H7 (cell line): ENCODE measurements at places on chromosomes 7 and 10.
A peak's percentile ranks its signal among the peaks of the same experiment; 100 is the strongest.

DNA sequence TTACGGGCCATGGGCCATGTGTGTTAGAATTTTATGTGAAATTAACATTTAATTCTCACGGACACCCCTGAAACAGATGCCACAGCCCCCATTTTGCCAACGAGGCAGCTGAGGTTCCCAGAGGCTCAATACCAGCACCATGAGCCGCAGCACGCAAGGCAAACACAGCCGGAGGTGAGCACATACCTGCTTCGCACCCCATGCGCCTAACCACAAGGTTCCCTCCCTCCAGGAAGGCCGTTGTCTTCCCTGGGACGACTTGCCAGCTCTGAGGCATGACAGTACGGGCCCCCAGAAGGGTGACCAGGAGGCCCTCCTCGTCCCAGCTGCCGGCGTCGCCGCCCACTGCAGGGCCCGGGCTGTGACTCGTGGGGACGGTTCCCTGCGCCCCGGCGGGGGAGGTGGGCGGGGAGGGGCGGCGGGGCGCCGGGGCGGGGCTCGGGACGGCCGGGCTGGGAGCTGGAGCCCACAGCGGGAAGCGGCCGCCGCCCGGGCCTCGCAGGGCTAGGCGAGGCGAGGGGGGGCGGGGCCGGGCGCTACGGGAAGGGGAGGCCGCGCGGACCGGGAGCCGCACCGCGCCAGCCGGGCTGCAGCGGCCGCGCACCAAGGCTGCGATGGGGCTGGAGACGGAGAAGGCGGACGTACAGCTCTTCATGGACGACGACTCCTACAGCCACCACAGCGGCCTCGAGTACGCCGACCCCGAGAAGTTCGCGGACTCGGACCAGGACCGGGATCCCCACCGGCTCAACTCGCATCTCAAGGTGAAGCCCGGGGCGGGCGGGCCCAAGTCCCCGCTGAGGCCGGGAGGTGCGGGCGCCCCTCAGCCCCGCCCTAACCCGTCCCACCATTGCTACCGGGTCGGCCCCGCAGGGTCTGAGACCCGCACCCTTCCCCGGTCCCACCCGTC is at the start of gene CAV2:
Gene CAV2, plus strand, starts transcription at position 571 of the 910 bp plus-strand sequence. Its CDS starts 44 bp downstream, at position 615.
- peak; percentile 80 for DNase-seq

DNA sequence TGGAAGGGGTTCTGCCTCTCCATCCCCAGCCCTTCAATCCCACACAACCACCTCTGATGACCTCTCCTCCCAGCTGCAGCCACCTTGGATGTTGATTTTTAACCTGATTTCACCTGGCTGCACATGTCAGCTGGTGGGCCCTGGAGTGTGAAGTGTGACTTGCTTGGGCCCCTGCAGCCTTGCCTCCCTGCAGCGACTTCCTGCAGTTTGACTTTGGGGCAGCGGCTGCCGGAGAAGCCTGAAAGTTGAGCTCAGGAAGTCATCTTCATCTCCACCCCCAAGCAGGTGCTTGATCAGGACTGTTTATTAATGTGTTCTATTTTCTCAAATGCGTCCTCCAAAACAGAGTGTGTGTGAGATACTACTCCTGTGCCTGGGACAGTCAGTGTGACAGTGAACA is 675.2 kb upstream of the GALNT17 start:
- DNase-seq = no peak

- no peak for DNase-seq
These were observed 623.9 kb downstream of the SORCS1 start for GRCh38 chr10:106540645-106541044.

- no peak for DNase-seq
These were observed 372.7 kb upstream of the AKR1E2 start for GRCh38 chr10:4453276-4453675.

GRCh38 chr10:47450442-47450841 is 33.5 kb downstream of the ANXA8 start:
- no peak for DNase-seq

- DNase-seq = peak; percentile 53
These were observed 47.1 kb downstream of the SYPL1 start for GRCh38 chr7:106064771-106065574.

- DNase-seq = no peak
These were observed 53.0 kb upstream of the HABP2 start for GRCh38 chr10:113499806-113500205.

DNA sequence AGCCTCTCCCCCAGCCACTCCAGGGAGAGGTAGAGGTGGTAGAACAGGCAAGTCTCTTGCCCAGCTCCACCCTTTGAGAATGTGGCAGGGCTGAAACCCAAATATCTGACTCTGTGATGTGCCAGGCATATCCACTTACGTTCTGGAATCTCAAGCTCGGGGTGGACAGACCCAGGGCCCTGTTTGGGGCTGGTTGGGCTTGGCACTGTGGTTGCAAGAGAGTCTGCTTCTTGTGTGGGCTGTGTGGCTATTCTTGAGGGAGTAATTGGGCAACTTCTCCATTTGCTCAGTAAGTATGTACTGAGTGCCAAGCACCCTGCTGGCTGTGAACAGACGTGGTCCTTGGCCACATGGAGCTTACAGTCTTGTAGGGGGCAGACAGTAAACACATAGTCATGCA is 4.7 kb downstream of the UBTD1 start:
- DNase-seq = no peak

- DNase-seq = no peak
These were observed 50.8 kb downstream of the CDK13 start for GRCh38 chr7:40000734-40001315.

- no peak for DNase-seq
These were observed 31.2 kb downstream of the CFAP69 start for GRCh38 chr7:90276033-90276728.

DNA sequence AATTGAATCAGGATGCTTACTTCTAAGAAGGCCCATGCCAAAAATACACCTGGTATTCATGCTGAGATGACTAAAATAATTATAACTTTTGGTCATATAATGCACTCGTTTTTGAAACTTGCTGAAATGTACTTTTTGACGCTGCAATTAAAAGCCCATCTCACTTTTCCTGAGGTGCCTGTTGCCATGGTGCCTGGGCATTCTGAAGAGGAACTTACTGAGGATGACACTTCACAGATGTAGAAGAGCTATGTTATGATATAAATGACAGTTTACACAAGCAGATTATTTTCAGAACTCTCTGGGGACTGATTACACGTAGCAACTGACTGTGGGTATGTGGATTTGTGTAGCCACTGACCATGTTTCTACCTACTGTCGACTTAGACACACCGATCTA is 182.4 kb downstream of the TPK1 start:
- DNase-seq = no peak

- no peak for DNase-seq
These were observed 131.0 kb upstream of the C1GALT1 start for GRCh38 chr7:7051206-7051877.

DNA sequence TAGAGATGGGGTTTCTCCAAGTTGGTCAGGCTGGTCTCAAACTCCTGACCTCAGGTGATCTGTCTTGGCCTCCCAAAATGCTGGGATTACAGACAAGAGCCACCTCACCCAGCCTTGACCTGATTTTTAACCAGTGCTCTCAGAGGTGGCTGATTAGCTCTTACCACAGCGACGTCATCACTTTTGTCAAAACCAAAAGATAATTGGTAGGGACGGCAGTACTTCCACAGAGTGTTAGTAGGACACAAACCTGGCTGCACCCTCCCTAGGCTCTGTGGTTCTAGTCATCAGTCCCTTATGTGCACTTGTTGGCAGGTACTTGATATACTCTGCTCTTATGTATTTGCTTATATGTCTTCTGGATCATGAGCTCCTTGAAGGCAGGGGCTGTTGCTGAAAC is 74.0 kb downstream of the GPR141 start:
- no peak for DNase-seq

DNA sequence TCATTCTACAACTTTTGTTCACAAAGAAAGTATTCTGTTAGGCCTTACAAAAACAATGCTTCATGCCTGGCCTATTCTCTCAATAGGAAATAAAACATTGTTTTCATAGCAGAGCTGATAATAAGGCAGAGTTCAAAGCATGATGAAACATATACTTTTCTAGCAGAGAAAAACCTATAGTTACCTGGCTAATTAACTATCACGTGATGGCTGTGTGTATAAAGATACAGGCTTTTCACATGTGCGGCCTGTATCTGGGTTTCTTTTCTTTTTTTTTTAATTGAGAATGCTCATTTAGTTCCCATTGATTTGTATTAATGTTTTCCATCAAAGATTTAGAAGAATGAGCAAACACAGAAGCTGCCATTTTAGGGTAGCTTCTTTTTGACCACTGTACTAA is 51.7 kb downstream of the ARID5B start:
- no peak for DNase-seq

DNA sequence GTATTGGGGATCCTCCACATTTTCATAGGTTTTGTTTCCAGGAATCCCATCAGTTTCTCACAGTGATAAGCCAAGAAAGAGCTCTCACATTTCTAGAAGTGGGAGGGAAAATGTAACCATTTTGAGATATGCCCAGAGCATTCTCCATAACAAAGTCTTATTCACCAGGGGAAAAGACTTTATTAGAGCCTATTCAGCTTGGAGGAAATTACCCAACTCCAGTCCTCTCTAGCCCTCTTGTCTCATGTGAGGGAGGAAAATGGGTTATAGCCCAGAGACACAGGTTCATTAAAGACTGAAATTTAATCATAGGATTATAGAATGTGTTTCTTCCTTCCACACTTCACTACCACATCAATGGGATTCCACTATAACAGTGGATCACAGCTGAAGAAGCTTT is 61.6 kb upstream of the DYNC1I1 start:
- DNase-seq = no peak

GRCh38 chr7:13293264-13294002 is 606.0 kb downstream of the ARL4A start:
- no peak for DNase-seq

GRCh38 chr7:87511510-87511909 is 36.0 kb upstream of the ABCB4 start:
- DNase-seq = no peak
